ENCODE measurements at places on chromosomes 4 and X.

GRCh38 chrX:54042609-54043021 is 1.7 kb downstream of the PHF8 start:
- DNase-seq = peak; percentile 63

DNA sequence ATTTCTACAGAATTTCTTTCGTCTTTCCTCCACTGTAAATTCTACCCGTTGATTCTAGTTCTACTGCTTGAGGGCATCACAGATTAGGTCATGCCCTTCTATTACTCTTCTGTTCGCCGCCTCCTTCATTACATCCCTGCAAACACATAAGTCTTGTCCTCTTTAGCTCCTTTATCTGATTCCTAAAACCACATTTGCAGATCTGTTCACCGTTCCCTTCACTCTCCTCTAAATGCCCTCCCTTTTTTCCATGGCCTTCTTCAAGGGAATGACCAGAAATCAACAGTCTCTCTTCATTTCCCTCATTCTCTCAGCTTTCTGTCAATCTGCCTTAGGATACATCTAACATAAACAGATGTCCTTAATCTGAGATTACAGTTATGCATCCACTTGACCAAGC is 43.1 kb downstream of the BTC start:
- no peak for DNase-seq

- no peak for DNase-seq
Measured at GRCh38 chr4:7135389-7135746, 57.0 kb upstream of the SORCS2 start.

DNA sequence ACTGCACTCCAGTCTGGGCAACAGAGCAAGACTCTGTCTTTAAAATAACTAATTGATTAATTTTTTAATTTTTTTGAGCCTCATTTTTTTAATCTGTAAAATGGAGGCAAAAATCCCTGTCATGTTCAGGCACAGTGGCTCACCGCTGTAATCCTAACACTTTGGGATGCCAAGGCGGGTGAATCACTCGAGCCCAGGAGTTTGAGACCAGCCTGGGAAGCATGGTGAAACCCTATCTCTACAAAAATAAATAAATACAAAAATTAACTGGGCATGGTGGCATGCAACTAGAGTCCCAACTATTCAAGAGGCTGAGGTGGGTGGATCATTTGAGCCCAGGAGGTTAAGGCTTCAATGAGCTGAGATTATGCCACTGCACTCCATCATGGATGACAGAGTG is 15.4 kb downstream of the AMTN start:
- no peak for DNase-seq

GRCh38 chrX:790041-790506 is 159.5 kb downstream of the SHOX start:
- no peak for DNase-seq

GRCh38 chr4:92483341-92483740 is 179.6 kb downstream of the GRID2 start:
- no peak for DNase-seq

DNA sequence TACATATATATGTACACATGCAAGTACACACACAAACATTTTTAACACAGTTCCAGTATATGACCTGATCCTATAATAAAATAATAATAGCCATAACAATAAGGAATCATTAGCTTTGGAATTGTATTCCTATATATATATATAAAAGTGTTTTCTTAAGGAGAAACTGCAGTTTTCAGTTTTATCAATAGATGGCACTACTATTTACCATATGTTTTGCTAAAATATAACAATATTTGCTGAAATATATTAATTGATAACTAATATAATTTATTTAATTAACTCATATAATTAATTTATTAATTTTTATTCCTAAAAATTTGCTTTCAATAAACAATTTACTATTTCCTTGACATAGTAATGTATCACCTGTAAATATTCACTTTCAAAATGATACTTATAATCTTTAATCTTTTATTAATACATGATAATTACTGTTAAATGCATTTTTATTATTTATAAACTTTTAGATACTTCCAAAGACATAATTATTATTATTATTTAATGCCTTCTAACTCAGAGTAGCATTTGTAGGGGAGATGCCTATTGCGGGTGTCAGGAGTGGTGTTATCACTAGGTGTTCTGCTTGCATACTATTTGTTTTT is 599.5 kb downstream of the FSTL5 start:
- DNase-seq = no peak

GRCh38 chr4:56055027-56055977 is 106.6 kb downstream of the CEP135 start:
- no peak for DNase-seq

- DNase-seq = no peak
Measured at GRCh38 chr4:184613405-184613804, 35.8 kb downstream of the CASP3 start.

DNA sequence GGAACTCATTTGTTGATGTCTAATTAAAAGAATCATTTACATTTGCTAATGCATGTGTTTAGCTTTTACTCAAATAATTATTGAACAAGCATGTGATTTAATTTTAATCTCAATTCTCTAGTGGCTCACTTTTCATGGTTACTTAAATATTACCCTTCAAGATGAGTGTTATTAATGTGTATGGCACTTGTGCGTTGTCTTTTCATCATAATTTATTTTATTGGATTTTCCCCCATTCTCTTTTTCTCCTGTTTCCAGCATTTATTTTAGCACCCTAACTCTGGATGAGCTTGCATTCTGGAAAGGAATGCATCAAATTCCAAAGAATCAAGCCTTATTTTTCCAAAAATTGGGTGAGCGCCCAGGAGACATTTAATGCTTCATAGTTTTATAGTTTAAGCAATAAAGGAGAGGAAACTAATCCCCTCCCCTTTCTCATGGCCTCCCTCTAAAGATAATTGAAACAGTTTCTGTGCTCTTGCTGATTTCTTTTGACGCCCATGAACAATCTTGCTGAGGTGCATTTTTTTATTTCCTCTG is 191.1 kb upstream of the FAT4 start:
- no peak for DNase-seq

DNA sequence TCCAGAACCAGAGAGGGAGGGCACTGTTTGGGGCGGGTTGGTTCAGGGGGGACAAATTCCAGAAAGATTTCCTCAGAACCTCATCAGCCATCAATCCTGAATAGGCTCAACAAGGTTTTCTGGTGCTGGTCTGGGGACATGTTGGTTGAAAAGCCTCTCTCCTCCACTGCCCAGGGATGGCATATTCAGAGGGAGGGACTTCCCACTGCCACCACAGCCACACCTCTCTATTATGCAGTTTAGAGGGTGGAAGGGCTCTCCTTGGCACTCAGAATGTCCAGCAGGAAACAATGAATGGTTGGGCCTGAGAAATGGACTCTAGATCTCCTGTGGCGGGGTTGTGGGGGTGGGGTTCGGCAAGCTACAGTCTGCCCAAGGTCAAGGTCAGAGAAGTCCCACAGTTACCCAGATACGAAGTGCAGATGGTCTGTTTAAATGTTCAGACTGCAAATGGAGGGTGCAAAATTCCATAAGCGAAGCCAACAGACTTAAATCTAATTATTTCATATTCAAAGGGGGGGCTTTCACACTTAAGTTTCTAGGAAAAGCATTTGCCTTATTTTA is 70.7 kb downstream of the LEF1 start:
- DNase-seq = peak; percentile 39

DNA sequence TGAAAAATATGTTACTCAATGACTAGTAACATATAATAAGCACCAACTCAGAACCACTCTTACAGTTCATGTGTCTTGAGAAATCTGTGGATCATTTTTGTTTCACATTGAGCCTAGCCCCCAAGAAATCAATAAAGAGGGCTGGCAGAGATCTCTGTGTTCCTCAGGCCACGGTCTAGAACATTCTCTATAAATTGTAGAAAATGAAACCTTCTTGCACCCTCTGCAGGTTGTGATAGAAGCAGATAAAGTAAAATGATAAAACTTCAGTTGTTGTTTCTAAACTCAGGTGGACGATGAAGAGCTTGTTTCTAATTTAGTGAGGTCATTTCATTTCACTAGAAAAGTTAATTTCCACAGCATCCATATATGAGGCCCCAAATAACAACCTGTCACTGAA is 182.7 kb downstream of the KIT start:
- no peak for DNase-seq

DNA sequence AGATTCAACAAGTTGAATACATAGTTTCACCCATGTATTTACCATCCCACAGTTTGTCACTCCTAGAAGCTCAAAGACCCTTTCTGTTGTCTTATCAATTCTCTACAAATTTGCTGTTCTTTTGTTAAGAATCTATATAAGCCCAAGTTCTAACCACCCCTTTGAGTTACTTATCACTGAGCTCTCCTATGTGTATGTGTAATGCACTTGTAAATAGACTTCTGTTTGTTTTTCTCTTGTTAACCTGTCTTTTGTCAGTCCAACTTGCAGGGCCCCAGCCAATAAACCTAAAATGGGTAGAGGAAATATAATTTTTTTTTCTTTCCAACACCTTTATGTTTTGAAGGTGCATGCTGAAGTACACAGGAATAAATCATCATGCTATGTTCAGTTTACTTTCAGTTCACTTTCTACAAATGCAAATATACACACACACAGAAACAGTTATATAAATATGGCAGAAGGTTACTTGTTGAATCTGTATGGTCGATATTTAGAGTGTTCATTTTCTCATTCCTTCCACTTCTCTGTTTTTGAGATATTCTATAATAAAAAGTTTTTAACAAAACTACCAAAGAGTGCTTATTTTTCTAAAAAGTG is 22.3 kb upstream of the CLOCK start:
- DNase-seq = no peak

GRCh38 chr4:174080361-174080760 is 203.1 kb downstream of the FBXO8 start:
- no peak for DNase-seq

- DNase-seq = no peak
Measured at GRCh38 chr4:32215277-32215676, 1495.1 kb downstream of the PCDH7 start.

GRCh38 chr4:64144994-64145393 is 264.3 kb downstream of the TECRL start:
- no peak for DNase-seq

DNA sequence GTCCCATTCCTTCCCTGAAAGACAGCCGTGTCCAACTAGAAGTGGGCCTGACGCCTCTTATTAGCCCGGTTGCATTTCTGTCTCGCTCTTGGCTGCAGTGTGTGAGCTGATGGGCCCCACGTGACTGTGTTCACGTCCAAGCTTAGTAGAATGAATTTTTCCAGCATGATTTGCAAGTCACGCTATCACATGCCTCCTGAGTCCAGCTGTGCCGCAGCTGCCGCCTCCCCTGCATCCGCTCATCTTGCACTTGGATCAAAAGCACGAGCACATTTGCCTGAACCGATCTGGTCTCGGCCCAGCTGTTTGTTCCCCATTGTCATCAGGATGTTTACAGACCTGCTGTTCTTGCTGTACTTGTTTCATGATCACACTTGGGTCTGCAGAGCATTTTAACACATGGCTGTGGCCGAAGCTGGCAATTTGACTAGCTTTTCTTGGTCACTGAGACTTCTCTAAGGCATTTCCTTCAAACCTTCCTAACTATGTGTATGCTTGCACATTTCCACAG is 126.5 kb downstream of the KIT start:
- DNase-seq = no peak

DNA sequence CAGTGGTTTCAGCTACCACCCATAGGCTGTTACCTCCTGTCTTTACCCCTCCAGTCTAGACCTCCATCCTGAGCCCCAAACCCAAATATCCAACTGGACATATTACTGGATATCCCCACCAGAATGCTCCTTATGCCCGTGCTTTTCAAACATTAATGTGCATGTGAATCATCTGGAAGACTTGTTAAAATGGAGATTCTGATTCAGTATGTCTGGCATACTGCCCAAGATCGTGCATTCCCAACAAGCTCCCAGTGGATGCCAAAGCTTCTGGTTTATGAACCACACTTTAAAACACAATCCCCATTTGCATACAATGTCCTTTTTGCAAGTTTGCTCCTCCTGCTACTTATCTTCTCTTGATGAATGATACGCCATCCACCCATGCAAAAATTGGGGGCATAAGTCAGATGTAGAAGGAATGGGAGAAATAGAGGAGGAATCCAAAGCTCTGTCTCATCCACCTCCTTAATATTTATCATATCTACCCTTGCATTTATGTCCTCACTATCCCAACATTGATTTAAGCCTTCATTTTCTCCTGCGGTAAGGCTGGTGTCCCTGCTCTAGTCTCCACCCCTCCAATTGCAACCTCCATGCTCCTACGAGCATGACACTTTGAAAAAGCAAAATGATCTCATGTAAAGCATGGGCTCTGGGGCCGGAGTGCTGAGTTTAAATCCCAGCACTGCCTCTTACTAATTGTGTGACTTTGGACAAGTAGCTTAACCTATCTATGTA is 7.4 kb upstream of the PGRMC1 start:
- no peak for DNase-seq

GRCh38 chr4:125727931-125728330 is 413.2 kb downstream of the FAT4 start:
- DNase-seq = no peak

GRCh38 chrX:150085881-150086280 is 147.6 kb upstream of the EOLA2 start:
- DNase-seq = no peak

- no peak for DNase-seq
Measured at GRCh38 chr4:56320293-56320692, 67.0 kb downstream of the AASDH start.

DNA sequence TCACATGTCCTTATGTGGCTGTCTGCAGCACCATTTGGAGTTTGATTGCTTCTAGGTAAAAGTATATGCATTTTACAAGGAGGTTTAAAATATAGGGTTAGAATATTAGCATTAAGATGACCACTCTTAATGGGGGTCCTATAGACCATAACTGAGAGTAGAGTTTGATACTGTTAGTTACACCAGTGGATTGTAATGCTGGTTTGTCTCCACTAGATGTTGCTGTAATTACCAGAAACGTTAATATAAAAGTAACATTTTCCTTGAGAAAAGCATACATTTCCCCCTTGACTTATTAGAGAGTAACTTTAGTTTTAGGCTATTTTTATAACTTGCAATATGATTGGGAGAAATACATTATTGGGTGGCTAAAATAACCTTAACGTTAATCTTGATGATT is 93.0 kb downstream of the ZXDA start:
- DNase-seq = no peak

DNA sequence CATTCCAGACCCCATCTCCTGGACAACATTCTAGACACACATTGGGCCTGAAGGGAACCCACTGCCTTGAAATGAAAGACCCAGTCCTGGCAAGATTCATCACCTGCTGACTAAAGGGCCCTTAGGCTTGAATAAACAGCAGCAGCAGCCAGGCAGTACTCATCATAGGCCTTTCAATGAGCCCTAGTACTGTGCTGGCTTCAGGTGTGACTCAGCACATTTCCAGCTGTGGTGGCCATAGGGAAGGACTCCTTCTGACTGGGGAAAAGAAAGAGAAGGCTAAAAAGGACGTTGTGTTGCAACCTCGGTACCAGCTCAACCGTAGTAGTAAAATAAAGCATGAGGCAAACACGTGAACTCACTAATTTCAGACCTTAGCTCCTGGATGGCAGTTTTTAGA is 344.0 kb downstream of the ACTRT1 start:
- no peak for DNase-seq

DNA sequence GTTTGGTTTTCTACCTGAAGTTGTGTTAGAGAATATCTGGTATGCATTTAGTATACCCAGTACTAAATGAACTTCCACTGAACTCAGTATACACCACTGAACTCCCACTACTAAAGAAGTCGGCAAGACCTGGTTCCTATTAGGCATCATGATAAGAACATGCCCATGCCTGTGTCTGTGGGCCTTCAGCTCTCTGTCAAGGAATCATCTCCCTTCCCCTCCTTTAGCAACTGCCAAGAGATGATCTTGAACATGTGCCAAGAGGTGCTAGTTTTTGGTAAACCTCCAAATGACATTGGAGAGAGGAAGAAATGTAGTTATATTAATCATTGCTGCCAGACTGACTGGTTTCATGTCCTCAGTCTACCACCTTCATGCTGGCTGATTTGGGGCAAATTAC is 113.2 kb downstream of the ATP10D start:
- DNase-seq = no peak
